ENCODE measurements at places on chromosomes 2 and 18.

DNA sequence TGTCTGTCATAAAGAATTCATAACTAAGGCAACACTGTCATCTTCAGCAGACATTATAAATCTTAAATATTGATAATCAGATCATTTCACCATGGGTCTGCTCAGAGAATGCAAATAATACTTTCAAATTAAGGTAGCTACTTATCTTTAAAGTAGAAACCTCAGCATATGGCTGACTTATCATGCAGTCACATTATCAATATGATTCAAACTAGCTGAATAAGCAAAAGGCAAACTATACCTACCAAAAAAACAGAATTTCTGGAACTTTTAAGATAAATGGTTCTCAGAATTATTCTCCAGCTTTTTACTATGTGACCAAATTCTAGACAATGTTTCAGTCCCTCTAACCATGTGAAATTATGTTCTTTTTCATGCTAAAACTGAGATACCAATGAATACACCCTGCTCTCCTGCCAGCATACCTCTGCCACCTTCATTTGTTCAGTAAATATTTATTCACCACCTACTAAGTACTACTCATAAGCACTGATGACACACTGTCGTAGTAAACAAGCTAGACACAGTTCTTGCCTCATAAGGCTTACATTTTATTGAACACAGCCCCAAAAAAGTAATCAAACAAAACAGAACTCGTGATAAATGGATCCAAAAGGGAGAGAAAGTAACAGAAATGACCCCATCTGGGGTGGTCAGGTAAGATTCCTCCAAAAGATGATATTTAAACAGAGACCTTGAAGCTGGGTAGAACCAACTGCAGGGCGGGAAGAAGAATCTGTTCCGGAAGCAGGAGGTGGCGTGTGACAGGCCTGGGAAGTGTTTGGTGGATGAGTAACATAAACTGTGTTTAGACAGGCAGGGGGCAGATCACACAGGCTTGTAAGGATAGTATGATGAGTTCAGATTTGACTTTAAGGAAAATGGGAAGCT is 17.7 kb downstream of the SPIRE1 start:
- DNase-seq = no peak

GRCh38 chr2:207474863-207475485 is 54.8 kb upstream of the CREB1 start:
- DNase-seq = no peak

- DNase-seq = no peak
Observed at GRCh38 chr2:41137031-41137430, 685.1 kb upstream of the SLC8A1 start.

DNA sequence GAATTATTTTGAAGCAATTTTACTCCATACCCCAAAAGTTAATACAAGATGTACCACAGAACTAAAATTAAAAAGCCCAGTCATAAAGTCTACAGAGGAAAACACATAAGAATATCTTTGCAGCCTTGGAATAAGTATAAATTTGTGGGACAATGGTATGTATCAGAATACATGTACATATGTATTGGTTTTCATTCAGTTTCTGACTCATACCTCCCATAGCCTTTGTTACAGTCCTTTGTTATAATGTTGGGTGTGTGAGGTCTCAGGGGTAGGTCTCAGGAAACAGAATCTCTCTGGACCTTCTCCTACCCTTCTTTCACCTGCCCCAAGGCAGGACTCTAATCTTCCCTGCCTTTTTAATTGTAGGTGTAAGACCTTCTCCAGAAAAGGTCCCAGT is 1370.7 kb upstream of the CDH2 start:
- DNase-seq = no peak

DNA sequence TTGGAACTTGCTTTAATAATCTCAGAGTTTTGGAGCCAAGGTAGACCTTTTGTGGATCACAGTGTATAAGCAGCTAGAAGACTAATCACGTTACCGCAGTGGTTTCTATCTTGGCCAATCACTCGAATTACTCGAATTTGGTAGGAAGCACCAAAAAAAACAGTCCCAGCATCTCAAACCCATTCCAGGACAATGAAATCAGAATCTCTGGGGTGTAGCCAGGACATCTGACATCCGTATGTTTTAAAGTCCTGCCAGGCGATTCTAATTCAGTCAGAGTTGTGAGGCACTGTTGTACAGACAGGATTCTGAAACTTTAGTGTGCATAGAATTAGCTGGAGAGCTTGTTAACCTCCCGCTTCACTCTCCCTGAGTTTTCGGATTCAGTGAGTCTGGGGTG is 30.8 kb downstream of the GRHL1 start:
- peak; percentile 81 for DNase-seq

DNA sequence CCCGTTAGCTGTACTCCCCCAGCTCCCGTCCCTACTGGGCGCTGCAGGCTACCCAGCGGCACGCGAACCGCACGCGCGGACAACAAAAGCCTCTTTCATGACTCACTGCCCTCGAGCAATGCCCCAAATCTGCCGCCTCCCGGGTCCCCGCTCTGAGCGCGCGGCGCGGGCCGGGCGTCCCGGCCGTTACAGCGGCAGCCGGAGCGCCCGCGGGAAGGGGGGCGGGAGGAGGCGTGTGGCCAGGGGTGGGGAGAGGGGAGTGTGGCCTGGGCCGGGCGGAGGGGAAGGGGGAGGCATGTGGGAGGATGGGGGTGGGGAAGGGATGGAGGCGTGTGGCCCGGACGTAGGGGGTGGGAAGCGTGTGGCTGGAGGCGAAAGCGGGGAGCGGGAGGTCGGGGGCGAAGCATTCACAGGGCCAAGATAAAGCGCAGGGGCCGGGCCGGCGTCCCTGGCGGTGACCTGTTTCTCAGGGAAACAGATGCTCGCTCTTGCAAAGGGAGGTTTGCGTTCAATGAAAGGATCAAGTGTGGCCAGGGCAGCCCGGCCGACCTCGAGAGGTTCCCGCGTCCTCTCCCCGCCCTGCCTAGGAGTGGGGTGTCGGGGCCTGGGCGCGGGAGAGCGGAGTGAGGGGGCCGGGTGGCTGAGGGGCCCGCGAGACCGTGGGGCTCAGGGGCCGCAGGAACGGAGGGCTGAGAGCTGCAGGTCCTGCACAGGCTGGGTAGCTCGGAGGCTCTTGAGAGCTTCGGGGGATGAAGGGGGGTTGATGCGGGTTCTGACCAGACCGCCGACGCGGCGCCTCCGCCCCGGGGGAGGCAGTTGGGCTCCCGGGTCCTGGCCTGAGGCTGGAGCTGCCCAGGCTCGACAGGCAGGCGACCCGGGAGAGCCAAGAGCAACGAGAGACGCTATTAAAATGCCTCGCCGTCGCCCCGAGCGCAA is 3.5 kb upstream of the NEUROD1 start:
- no peak for DNase-seq

- no peak for DNase-seq
Observed at GRCh38 chr18:68472701-68473295, 242.1 kb downstream of the TMX3 start.

- DNase-seq = no peak
Observed at GRCh38 chr2:72625366-72625765, 200.5 kb downstream of the EXOC6B start.

DNA sequence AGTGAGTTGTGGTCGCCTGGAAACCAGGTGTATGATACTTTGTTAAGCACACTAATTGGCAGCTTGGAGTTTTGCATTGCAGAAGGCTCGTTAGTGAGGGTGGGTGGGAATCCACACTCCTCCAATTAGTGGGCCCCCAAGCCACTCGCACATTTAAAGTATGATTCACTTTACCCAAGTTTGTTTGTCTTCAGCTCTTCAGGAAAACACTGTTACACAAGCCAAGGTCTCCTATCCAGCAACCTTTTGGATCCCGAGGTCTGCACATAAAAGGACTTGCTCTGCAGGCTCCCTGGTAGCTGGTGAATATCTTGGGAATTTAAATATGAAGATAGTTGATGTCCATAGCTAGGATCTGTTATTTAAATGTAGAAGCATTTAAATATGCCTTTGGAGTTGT is 66.1 kb downstream of the NPAS2 start:
- DNase-seq = no peak

GRCh38 chr2:174846941-174847938 is 83.0 kb upstream of the CHRNA1 start:
- peak; percentile 92 for DNase-seq

DNA sequence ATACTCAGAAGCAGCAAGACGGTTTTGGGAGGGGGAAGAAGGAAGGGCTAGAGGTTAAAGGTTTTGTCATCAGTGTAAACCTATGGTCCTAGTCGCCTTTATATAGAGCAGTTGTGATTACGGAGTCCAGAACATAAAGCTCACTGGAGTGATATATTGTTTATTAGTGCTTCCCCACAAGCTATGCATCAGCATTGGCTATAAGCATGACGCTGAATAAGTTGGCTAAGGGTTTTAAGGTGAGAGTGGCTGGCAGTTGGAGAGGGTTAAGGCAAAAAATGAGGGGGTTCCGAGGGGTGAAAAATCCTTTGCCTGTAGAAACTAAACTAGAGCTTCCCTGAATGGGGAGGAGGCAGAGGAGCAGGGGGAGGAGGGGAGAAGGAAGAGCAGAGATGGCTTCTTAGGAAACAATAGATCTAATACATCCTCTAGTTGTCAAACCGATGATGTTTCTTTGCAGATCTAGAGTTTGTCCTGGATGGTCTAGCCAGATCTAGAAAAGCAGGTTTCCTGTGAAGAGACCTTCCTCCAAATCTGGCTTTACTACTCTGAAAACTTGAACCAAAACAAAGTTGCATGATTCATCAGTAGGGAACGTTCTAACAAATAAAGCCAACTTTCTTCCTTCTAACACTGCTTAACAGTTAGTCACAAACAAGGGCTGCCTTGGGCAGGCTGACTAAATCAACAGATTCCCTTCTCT is 2.5 kb downstream of the KLF7 start:
- peak; percentile 72 for DNase-seq

- no peak for DNase-seq
Observed at GRCh38 chr2:165371356-165371755, 98.1 kb upstream of the CSRNP3 start.

DNA sequence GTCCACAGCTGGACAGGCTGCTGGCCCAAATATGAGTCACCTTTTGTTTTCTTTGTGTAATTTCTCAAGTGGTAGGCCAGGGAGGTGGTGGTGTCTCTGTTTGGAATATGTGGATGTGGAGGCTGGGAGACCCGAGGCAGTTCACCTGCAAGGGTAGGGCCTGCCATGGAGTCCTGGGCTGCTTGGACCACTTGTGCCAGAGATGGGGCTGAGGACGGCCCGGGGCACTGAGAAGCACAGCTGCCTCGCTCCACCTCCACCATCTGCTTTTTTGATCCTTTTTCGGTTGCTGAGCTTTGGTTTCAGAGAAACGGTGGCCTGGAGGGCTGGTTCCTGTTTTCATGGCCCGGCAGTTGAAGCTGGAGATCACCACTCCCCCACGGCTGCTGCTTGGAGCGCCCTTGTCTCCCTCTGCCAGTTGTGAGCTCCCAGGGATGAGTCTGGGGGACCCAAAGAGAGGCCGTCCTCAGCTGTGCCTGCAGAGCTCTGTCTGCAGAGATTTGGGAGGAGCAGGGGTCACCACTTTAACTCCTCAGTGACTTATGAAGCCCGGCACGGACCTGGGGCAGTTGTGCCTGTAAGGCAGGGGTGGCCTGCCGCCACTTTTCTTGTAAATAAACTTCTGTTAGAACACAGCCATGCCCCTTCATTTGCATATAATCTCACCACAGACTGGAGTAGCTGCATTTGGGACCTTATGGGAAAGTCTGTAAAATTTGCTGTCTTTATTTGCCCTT is 67.6 kb upstream of the MCFD2 start:
- no peak for DNase-seq

DNA sequence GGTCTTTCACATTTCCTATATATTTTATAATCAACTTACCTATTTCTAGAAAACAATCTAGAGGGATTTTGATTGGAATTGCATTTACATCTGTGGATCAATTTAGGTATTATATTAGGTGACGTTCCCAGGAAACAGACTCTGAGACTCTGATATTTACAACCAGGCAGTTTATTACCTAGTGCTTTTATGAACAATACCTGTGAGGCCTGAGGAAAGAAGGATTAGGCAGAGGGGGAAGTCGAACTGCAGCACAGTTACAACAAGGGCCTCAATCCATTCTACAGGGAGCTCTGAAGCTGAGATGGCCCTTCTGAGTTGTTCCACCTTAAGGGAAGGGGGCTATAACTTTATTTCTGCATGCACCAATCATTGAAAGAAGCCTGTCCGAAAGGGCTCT is 206.9 kb downstream of the MYO1B start:
- no peak for DNase-seq
